Cerebellar nuclear complex (tissue), 1 donor: ENCODE measurements at places on chromosomes 6 and 20.

GRCh38 chr20:14337400-14338171 lies at the start of gene FLRT3:
TSS of gene FLRT3 (minus strand) at chr20:14337612. CDS start at chr20:14327506, 10,106 bp downstream.
- DNase-seq: peak; percentile 95

GRCh38 chr6:26420688-26421171 lies 18.7 kb downstream of the BTN3A1 start:
- no peak for DNase-seq

DNA sequence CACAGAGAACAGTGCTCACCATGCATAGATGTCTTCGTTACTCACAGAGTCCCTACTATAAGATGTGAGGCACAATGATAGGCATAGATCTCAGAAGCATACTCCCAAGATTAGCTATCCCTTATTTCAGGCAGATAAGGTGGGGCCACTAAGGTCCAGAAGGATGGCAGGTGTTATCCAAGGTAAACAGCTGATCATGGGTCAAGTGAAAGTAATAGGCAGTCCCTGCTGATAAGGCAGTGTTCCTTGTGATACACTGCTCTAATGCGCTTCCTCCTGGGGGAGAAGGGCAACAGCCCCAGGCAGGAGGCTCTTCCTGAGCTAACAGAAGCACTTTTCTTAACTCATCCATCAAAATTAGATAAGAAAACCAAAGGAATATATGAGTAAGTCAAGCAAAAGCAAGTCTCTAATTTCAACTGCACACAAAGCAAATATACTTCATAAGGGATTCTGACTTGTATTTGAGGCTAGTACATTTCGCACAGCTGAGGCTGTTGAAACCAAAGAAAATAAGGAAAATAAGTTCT lies 42.2 kb downstream of the METTL24 start:
- no peak for DNase-seq

- no peak for DNase-seq
These were observed 506.0 kb upstream of the JARID2 start for GRCh38 chr6:14739827-14740226.

- no peak for DNase-seq
These were observed 300.6 kb upstream of the ECI2 start for GRCh38 chr6:4435981-4436445.

DNA sequence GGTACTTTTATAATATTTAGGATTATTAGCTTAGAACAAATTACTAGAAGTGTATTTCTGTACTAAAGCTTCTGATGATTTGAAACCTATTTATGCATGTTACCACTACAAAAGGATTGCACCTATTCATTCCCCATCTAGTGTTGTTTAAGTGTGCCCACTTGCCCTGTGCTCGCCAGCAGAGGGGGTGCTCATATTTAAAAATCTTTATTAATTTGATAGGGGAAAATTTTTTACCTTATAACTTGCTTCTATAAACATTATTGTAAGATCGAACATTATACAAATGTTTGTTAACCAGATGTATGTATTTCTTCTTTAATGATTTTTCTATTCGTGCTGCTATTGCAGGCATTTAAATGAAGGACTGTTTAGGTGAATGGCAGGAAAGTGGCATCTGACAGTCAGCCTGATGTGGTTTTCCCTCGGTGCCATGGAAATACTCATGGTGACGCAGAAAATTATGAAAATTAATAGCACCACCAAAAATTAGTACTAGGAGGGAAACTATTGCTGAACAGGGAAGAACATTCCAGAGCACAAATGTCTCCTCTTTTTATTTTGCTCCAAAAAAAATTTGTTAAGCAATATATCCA lies 44.1 kb upstream of the FNDC1 start:
- DNase-seq: no peak

DNA sequence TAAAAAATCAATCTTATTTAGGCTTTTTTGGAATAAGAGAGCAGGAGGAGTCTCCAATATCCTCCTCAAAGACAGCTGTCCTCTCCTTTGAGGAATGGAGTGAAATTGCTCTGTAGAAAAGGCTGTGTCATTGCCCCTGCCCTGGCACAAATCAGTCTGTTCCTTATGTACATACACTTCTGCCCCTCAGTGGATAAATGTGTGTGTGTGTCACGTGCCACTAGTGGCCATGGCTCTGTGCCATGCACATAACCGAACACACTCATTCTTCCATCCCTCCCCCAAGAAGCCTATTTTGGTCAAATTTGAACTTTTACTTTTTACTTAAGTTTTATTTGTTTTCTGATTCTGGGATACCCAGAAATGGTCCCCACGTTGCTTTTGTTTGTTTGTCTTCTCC lies 49.2 kb downstream of the ANKS1A start:
- DNase-seq: no peak

GRCh38 chr6:157635388-157636244 lies 187.4 kb upstream of the SNX9 start:
- no peak for DNase-seq

- no peak for DNase-seq
These were observed 64.1 kb upstream of the BEND6 start for GRCh38 chr6:56890683-56891429.

DNA sequence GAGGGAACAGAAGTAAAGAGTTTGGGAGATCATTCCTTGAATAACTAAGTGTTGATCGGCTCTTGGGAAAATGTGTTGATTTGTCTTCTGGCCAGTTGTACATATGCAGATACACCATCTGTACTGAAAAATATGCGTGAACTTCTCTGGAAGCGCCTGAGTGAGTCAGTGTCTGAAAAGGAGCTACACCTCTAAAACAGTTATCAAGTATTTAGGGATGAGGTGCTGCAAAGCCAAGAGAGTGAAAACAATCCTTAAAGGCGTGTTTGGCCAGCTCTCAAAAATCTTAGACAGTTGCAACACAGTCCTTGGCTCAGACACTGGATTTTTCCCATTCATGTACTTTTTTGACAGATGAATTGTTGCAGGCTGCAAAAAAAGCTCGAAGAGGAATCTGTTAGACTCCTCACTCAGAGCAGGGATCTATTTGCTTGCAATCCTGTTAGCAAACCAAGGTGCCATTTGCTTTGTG lies 61.3 kb downstream of the BMP6 start:
- DNase-seq: no peak

GRCh38 chr6:112007805-112008204 lies 46.1 kb upstream of the CCN6 start:
- no peak for DNase-seq

DNA sequence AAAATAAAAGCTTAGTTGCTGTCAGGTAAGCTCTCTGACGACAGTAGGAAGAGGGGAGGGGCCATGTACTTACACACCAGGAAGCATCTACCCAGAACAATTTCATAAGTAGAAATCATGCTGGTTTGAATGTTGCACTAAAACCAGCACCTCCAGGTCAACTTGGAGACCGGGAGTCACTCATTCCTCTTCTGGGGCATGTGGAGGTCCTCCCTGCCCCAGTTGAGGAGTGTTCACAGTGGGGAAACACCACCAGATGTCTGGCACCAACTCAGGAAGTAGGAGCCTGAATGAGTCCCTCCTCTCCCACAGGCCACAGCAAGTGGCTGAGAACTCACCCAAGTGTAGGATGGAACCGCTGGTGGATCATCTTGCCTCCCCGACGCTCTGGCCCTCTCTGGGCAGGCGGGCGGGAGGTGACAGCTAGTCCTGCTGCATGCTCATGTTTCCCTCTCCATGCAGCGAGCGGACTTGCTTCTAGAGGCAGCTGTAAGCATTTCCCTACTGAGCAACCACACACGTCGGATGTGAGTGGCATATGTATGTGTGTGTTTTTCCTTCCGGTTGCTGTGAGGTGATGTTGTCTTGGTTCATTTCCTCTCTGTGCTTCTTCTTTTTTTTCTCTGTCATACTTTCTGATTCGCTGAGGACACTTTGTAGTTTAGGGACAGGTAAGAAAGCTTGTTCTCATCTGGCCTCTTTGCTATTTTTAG lies 149.5 kb upstream of the NEDD9 start:
- no peak for DNase-seq

- no peak for DNase-seq
These were observed 45.4 kb downstream of the SIRPA start for GRCh38 chr20:1940581-1940980.

DNA sequence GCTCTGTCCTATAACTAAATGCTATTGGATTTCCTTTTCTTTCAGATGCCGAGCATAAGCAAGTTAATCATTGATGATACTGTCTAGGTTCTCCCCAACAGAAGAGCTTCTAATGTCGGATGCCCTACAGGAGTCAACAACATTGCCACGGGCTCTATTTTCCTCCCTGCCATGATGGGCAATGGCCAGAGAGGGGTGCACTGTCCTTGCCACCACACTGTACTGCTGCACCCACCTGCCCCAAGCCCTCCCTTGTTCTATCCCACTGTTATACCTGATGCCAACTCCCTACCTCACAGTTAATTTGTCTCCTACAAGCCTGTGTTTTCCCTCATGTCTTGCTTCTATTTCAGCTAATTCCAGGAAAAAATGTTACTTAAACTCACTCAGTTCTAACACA lies 773.6 kb upstream of the CHD6 start:
- no peak for DNase-seq

- DNase-seq: no peak
These were observed 571 bp downstream of the ITCH start for GRCh38 chr20:34363465-34364222.

DNA sequence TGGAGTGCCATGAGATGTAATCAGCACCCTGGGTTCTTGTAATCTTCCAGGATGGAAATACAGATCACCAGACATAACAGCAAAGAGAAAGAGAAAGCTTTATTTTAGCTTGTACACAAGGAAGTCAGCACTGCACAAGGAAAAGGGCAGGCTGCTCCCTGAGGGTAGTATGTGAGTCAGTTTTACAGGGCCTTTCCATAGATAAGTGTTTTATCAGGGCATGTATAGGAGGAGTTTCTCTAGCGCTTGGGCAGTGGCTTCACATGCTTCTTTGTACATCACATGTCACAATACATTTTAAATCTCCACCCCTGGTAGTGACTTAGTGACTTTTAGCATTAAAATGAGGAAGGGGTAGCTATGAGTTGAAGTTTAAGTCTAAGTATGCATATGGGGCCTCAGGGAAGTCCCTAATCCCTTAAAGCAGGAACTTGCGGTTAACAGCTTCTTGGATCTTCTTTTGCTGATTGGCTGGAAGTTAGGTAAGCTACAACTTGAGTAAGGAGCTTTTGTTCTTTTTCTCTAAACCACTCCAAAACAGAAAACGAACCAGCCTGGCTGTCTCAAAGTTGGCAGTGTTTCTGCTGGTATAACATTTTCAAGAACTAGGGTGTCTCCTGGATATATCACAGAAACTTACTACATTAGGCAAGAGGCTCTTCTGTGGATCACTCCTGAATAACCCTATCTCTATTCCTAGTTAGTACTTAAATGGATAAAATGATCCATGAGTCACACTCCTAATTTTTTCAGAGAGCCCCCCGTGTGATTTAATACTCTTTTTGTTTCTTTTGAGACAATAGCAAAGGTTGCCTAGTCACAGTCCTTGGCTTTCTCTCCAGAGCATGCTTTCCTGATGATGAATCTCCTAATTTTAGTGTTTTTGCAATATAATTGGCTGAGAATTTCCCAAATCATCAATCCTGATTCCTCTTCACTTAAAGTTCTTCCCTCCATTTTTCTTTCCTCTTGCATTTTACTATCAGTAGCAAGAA lies 60.2 kb downstream of the MRAP2 start:
- no peak for DNase-seq

GRCh38 chr20:4113615-4114603 lies 98.6 kb upstream of the RNF24 start:
- peak; percentile 75 for DNase-seq

GRCh38 chr6:44485601-44486401 lies 98.3 kb downstream of the CDC5L start:
- DNase-seq: no peak

DNA sequence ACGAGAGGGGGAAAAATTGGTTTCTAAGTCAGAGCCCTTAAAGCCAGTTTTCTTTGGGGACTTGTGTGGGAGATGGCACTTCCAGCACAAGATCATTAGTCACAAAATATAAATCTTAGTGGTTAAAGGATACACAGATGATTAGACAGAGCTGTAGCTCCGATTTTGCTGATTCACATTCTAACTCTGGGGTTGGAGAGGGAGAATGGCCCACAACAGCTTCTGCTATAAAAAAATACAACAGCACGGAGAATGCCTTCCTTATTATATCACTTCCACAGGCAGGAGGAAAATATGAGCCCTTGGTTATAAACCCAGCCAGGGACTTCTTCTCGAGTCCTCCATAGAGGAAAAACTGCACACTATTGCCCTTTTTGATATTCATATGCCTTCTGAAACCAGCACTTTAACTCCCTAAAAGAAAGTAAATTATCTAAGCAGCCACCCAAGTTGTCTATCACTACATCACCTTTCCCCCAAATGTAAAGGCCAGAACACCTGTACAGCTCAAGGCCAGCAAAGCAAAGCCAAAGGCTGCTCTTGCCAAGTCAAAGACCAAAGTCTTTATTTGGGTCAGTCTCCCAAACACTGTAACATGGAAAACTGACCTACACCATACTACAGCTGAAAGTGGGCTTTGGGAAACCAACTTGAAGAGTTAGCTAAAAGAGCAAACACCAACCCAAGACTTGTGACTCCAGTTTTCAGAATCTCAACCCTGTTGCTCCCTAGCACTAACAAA lies 10.4 kb downstream of the MRPL14 start:
- no peak for DNase-seq

DNA sequence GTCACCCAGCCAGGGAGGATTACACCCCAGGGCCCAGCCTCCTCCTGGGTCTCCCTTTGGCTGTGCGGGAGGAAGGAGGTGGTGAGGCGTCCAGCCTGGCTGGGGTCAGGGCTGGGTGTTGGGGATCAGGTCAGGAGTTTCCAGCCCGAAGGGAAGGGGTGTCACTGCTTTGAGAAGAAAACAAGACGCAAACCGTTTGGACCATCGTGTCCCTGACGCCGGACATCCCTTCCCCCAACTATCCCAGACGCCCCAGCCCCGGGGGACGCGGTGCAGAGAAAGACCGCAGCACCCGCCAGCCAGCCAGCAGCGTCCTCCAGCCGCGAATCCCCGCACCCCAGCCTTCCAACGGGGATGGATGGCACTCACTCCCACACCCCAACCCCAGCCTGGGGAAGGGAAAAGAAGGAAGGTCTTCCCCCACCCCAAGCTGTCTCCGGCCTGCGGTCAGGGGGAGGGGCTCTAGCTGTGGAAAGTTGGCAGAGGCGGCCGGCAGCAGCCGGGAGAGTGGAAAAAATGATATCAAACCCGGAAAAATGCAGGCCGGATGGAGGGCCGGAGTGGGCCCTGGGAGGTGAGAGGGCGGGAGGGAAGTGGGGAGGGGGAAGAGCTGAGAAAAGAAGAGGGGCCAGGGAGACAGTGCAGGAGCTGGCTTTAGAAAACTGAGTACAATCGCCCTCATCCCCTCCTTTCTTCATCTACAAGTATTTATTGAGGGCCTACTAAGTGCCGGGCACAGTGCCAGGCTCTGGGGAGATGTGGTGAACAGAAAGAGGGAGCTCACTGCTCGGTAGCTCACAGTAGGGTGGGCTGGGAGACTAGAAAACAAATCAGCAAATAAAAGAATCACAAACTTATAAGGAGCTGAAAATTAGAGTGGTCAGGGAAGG lies 10.6 kb downstream of the REM1 start:
- no peak for DNase-seq

GRCh38 chr6:96576221-96576620 lies 13.3 kb downstream of the FHL5 start:
- no peak for DNase-seq

- no peak for DNase-seq
These were observed 111.1 kb downstream of the TBC1D32 start for GRCh38 chr6:121223212-121223611.
